ENCODE measurements at places on chromosomes 5 and 9. TPM values are rescaled to one million over a fixed set of nuclear protein-coding genes. Genes with fewer than 3 reads are reported as not detected.

Gene SPINK4
- not detected for total RNA-seq

GRCh38 chr5:61333954-61334867, 2.2 kb downstream of the ZSWIM6 start:
- no peak for DNase-seq

DNA sequence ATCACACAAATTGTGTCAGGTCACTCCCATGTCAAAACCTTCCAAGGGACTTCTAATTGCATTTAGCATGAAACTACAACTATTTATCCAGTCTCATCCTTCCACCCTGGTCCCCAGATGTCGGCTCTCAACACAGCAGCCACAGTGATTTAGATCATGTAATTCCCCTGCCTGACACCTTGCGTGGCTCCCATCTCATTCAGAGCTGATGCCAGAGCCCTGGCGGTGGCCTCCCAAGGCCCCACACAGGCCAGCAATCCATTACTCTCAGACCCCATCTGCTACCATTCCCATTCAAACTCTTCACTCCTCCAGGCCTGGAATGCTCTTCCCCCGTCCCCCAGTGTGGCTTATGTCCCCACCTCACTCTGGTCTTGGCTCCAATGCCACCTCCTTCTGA, 2.4 kb downstream of the SLC35D2 start:
- DNase-seq: no peak

Gene TTC39B
- 62.8 TPM for total RNA-seq

GRCh38 chr5:146920351-146920881, 41.9 kb upstream of the PPP2R2B start:
- no peak for DNase-seq

DNA sequence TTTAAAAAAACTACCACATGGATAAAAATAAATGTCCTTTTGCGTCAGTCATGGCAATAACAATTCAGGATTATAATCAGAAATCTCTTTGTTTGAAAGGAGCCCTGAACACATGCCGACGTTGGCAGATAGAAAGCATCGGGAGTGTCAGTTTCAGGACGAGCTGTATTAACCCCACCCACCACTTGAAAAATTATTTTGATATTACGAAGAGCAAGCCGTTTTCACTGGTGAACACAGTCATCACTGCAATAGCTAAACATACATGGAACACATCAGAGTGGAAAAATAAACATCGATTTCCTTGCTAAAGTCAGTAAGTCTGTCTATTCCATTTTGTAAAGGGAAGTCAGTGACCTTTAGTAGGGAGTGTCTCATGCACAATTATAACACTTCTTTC, 266.4 kb upstream of the FBXL7 start:
- no peak for DNase-seq

Gene ASPN
- total RNA-seq: 102 TPM

- no peak for DNase-seq
Observed at GRCh38 chr5:156529892-156530291, 202.9 kb downstream of the SGCD start.

GRCh38 chr9:94212091-94212490, 47.0 kb upstream of the ZNF169 start:
- DNase-seq: no peak

All from transverse colon (tissue), 4 donors.